ENCODE measurements at places on chromosomes 6 and 20. TPM values are rescaled to one million over a fixed set of nuclear protein-coding genes. Genes with fewer than 3 reads are reported as not detected.

DNA sequence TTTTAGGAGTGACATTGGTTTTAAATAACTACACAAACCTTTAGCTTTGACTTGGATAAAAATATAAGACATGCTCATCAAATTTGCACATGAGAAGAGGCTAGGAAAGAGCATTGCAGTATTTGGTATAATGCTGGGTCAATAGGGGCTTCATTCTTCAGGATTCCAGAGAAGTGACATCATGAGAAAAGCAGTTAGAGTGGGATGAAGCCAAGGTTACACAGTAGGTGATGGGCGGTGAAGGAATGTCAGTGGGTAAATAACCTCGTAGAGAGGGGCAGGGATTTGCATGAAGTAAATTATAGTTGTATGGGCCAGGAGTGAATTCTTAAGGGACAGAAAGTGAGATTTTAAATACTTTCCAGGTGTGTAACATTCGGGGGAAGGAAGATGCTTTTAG, 216.2 kb downstream of the RFPL4B start:
- DNase-seq: no peak

Gene TNXB
- polyA plus RNA-seq: 38.7 TPM

Gene C2
- polyA plus RNA-seq: 58.7 TPM

DNA sequence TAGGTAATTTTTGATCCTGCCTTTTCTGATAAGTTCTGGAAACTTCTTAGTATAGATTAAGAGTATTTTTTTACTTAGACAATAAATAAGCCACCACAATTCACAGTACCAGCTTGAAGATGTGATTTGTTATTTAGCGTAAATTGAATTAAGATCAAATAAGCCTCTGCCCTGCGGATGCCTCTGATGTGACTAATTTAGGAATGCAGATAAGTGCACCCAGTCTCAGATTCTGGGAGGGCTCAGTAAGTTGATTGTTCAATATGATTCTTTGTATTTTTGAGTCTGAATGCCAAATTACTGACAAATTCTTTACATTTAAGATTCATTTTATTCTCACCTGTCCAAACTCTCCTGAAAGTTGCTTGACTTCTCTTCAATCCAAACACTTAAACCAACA, 147.5 kb downstream of the THBS2 start:
- no peak for DNase-seq

Gene ELOVL2
- polyA plus RNA-seq: 4.8 TPM

Gene MYB
- polyA plus RNA-seq: 1.6 TPM

- DNase-seq: no peak
Observed at GRCh38 chr20:16554766-16555543, 18.3 kb downstream of the KIF16B start.

DNA sequence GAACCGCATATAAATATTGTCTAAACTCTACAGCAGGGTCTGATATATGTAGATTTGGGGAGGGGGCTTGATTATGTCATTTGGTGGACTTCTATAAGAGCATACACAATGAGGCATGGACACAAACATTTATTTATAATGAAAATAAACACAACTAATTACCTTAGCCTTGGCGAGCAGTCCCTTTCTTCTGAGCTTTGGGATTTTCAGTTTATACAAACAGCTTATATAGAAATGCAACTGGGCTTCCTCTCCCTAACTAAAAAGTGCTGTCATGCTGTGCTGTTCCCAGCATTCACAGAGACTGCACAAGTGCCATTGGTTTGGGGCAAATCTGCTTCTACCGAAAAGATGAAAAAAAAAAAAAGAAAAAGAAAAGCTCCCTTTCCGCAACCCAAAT, 69.9 kb downstream of the AKAP12 start:
- DNase-seq: no peak

DNA sequence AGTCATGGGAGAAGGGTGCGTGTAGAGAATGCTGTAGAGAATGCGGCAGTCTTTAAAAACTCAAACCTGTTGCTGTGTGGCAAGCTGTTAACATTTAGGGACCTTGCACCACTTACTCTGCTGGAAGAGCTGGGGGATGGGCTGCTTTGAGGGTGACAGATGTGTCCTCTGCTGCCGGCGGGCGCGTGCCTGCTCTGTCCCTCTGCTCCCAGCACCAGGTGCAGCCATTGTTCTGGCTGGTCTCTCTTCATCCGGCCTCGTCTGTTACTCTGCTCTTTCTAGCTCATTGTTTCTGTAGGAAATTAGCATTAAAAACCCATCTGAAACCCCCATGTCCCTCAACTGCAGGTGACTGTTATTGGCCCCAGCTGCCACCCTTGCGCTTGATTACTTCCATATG, 78.5 kb downstream of the CBFA2T2 start:
- peak; percentile 33 for DNase-seq

DNA sequence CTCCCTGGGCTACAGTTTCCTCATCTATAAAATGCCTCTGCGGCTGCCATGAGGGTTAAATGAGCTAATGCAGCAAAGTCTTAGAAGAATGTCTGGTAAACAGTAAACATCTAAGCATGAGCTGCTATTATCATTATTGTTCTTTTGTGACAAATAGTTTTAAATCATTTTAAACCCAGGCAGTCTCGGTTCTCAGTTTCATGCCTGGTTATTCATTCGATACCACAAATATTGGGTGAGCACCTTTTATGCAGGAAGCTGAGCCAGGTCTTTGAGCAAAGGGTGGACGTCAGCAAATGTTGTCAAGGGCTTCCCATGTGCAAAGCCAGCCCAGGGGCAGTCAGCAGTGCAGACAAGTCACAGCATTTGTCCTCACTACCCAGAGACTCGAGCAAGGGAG, 128.7 kb downstream of the NFATC2 start:
- DNase-seq: no peak

- no peak for DNase-seq
Observed at GRCh38 chr20:1944345-1945091, 49.3 kb downstream of the SIRPA start.

GRCh38 chr6:163008626-163009025, 280.9 kb downstream of the PACRG start:
- DNase-seq: no peak

Data from small intestine (tissue), 16 donors.